ENCODE measurements at places on chromosomes 16 and 17.

- DNase-seq, result no peak
Observed at GRCh38 chr16:89616623-89617022, 3.2 kb downstream of the DPEP1 start.

DNA sequence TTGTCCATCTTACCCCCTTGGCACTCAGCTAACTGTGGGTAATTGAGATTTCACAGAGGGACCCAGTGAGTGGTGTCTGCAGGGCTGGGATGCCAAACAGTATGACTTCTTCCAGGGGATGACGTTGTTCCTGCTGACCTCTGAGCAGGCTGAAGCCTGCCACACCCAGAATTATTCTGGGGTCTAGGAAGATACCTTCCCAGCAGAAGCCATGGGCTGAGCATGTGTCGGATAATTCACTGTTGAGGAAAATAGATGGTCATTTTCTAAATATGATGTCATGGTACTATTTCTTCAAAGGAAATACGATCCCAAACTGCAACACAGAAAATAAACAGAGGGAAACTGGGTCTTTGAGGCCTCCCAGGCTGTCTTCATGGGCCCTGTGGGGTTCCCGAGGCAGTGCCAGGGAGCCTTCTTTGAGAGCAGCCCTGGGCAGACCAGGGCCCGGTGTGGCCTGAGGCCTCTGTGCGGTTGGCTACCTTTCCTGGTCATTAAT lies 17.4 kb downstream of the WNT9B start:
- no peak for DNase-seq

- DNase-seq, result peak; percentile 97
Observed at GRCh38 chr16:29995911-29996765, at the start of gene INO80E. Gene INO80E, plus strand, starts transcription at chr16:29996241. Its CDS starts 70 bp downstream, at chr16:29996311.

- DNase-seq, result no peak
Observed at GRCh38 chr16:14063618-14064581, 7.2 kb upstream of the MRTFB start.

DNA sequence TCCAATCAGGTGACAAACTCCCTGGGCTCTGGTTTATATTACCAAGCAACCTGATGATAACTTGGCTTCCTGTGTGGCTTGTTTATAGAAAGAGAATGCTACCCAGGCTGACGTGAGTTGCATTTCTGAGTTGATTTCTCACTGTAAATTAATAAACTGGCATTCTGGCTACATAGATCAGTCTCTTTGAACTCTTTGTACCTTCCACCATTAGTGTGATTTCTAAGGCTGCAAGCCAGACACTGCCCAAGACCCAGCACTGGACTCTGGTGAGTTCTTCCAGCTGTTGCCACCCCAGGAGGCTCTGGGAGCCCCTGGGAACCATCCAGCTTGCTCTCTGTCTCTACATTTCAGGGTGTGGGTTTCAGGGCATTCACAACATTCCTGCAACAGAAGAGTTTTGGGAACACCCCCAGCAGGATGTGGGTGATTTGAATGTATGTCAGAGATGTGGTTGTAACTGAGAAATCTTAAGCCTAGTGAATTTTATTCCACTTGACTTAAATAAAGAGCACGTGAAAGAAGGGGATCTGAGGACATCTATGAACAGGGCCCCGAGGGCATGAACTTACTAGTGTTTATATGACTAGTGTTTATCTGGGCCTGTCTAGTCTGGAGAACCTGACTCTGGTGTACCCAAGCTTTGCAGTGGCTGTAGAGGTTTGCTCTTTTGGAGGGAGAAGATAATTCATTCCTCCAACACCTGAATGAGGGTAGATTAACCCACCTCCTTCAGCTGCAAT lies 30.3 kb upstream of the LRRC37A start:
- no peak for DNase-seq

DNA sequence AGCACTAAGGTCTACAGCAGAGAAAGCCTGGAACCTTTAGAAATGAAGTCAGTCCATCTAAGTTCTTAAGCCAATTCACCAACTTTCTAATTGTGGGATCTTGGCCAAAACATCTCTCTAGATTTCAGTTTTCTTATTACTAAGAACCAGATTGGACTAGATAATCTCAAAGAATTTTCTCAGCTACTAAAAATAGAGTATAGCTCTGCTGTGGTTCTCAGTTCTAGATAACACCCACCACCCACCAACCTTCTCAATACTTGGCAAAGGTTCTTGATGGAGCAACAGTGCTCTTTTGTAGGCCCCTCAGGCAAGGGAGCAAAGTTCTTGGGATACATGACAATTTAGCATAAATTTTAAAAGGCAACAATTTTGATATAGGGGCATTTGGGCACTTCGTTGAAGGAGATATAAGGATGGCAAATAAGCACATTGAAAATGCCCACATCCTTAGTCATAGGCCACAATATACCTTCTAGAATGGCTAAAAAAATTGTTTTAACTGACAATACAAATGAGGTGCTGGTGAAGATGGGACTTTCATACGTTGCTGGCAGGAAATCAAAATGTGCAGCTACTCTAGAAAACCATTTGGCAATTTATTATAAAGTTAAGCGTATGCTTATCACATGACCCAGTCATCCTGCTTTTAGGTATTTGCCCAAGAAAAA lies 74.4 kb upstream of the TMEM132E start:
- no peak for DNase-seq

DNA sequence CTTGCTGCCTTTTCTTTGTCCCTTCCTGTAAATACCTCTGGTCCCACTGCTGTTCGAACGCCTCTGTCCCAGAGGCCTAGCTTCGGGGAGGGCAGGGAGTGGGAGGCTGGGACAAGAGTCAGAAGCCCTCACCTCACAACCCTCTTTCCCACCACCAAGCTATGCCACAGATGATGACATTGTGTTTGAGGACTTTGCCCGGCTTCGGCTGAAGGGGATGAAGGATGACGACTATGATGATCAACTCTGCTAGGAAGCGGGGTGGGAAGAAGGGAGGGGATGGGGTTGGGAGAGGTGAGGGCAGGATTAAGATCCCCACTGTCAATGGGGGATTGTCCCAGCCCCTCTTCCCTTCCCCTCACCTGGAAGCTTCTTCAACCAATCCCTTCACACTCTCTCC lies 10.4 kb downstream of the ARRB2 start:
- DNase-seq, result no peak

GRCh38 chr17:17503566-17504130 lies 7.5 kb upstream of the RASD1 start:
- no peak for DNase-seq

DNA sequence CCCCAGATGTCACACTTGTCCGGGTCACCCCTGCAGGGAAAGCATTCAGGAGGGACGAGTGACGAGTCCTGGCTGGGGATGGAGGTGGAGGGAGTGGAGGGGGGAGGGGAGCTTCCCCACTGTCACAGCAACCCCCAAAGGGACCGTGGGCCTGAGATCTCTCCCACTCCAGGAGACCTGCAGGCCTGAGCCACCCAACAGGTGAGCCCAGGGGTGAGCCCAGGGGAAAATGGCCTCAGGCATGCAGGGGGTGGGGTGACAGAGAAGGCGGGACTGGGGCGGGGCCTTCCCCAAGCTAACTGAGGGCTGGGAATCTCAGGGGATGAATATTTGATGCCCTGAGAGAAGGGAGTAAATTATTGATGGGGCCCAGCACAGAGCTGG lies 2.4 kb downstream of the USH1G start:
- DNase-seq, result no peak

DNA sequence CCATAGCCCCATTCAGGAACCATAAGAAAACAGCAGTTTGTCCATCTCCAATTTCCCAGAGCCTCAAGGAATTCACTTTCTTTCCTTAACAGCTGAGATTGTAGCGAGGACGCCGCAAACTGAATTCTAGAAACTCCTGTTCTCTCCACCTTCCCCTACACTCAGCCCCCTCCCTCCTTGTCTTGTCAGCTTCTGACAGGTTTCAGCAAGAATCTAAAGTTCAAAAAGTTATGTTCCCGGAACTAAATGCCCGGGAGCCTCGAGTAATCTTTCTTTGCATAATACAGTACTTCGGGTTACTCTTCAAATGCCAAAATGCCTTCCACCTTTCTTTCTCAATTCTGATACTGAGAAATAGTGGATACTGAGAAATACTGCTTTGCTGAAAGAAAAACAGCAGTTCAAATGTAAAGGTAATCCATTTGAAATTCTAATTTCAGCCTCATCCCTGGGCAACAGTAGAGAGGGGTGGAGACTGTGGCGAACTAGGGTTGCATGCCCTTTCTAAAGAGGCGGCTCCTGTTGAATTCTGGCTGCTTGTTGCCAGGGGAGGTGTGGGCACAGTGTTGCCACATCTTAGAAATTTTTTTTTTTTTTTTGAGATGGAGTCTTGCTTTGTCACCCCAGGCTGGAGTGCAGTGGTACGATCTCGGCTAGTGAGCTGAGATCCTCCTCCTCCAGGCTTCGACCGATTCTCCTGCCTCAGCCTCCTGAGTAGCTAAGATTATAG lies 63.5 kb upstream of the USP7 start:
- no peak for DNase-seq

DNA sequence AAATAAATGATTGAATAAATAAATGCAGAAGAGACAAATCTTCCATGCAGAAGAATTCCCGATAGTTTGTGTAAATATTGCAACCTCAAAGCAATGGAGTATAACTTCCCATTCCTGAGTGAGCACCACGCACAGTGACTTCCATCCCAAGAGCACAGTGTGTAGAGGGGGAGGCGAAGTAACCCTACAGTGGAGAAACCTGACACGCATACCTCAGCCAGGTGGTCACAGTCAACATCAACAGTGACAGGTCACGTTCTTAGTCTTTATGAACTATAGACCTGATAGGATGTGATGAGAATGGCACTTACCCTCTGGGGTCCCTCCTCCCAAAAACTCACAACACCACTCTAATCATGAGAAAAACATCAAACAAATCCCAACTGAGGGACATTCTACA lies 111.6 kb downstream of the DYNLRB2 start:
- no peak for DNase-seq

GRCh38 chr17:29972277-29972676 lies 30.8 kb downstream of the EFCAB5 start:
- DNase-seq, result no peak

DNA sequence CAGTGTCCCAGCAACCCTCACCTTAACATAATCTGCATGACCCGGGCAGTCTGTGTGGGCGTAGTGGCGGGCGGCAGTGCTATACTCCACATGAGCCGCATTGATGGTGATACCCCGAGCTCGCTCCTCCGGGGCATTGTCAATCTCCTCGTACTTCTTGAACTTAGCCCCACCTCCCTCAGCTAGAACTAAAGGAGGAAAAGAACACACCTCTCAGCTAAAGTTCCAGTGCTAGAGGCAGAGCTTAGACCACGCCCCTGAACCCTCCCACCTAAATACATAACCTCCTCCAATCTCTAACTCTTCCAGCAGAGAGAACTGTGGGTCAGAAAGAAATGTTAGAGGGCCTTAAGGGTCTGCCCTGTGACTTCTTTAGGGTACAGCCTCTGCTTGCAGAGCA lies 855 bp downstream of the TUFM start:
- DNase-seq, result no peak

DNA sequence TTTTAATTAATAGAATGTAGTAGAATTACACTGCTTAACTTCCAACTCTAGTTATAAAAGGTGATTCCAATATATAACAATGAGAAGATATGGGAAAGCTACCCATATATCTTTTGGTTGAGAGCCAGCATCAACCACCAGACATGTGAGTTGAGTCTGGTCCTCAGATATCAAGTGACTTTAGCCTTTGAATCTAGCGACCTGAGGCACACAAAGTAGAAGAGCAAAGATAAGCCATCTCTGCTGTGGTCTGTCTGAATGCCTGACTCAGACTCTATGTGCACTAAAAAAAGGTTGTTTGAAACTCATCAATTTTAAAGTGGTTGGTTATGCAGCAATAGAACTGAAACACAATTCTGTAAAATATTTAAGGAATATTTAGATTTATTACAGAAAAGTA lies 492.5 kb upstream of the SOX9 start:
- DNase-seq, result no peak

DNA sequence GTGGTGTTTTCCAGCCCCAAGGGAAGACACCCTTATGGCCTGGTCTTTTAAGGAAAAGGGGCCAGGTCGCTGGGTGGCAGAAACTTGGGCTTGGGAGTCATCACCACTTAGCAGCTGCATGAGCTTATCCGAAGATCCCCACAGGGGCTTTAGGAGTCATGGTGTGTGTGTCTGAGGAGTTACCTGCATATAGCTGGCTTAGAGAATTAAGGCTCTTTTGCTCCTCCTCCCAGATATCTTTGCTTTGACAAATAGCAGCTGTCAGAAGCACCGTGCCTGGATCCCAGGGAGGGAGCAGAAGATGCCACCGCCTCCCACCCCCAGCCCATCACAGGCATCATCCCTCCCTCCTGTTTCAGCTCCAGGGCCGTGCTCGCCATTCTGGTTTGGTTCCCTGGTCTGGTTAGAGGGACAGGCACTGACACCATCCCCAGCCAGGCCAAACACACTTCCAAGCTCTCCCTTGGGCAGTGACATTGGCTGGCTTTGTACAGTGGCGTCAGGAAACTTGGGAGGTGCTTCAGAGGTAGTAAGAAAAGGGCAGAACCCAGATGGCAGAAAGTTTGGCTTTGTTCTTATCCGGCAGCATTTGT lies 17.4 kb downstream of the LDHD start:
- DNase-seq, result no peak
